ENCODE measurements at places on chromosomes 13 and 19.

GRCh38 chr19:37817180-37817981 is 38.0 kb upstream of the ZNF573 start:
- peak; percentile 89 for DNase-seq

DNA sequence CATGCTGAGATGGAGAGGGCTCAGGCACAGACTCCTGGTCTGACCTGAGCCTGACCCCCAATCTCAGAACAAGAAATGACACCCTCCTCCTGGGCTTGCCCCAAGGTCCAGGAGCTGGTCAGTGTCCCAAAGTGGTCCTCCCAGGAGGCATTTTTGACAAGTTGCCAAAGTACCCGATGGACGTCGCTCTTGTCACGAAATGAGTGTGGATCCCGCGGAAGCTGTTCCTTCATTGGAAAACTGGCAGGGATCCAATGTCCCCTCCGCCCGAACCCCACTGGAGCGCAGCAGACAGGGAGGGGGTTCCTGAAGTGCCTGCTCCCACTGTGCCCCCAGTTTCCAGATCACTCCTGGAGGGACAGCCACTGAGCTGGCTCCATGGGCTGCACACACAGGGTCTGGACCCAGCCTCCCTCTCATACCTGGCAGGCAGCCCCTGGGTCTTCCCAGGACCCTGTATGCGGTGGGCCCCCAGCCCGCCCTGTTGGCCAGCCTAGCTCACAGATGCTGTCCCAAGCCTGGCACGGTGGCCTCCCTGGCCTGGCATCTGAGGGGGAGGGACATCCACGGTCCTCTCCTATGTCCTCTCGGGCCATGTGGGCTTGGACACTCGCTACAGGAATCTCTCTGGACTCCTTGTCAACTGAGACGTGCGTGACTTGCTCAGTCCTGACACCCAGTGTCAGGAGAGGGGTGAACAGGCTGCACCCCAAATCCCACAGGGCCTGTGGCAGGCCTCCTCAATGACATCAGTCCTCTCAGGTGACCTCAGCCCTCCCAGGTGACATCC is 12.8 kb upstream of the ZNF14 start:
- peak; percentile 53 for DNase-seq

GRCh38 chr13:25455146-25455545 is 83.4 kb downstream of the ATP8A2 start:
- DNase-seq: no peak

DNA sequence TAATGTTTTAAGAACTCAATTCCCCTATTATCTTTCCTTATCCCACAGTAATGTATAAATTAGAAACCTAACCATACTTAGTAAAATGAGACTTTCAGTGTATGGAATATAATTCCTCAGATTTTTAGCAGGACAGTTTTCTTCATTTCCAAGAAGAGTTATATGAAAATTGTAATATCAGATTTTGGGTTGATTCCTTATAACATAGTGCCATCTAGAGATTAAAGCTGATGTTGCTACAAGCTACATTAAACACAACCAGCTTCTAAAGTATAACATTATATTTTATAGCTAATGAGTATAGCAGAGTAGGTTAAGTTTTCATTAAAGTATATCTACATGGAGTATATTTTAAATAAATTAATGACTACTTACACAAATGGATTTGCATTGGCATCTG is 99.7 kb upstream of the MIR17HG start:
- peak; percentile 11 for DNase-seq

DNA sequence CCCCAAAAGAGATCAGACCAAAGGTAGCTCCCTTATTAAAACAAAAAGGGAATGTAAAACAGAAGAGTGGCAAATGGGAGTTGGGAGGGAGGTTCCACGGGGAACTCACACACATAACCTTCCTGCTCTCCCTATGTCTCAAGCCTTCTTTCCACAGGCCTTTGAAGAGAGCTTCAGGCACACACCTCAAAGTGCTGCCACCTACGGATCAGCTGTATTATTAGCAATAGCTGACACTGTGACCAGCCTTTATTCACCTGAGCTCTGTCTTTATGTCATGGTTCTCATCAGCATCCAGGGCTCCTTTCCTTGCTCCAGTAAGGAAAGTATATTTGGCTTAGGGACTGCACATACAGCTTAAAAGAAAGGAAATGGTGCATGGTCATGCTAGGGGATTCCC is 11.3 kb downstream of the ZNF571 start:
- DNase-seq: peak; percentile 52

DNA sequence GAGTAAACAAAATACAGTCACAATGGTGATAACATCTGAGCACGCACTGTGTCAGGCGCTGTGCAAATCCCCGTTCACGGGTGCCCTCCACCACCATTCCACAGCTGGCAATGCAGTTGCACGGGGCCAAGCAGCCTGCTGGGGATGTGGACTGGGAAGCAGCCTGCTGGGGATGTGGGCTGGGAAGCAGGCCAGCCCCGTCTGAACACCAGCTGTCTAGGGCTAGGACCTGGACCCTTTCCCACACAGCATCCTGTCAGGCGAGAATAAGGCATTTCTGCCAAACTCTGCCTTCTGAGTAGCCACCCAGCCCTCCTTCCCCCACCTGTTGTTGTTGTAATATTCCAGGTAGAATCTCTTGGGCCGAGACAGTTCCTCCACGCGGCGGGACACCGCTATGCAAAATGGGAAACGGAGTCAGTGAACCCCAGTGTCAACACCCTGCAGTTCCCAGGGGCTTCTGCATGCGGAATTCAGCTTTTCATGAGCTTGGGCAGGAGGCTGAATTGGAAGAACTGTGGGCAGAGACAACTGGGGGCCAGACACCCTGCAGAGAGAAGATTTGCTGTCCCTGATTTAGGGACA is 27.8 kb upstream of the MIER2 start:
- no peak for DNase-seq

- DNase-seq: no peak
Observed at GRCh38 chr19:51664131-51664530, 17.5 kb upstream of the SIGLEC14 start.

DNA sequence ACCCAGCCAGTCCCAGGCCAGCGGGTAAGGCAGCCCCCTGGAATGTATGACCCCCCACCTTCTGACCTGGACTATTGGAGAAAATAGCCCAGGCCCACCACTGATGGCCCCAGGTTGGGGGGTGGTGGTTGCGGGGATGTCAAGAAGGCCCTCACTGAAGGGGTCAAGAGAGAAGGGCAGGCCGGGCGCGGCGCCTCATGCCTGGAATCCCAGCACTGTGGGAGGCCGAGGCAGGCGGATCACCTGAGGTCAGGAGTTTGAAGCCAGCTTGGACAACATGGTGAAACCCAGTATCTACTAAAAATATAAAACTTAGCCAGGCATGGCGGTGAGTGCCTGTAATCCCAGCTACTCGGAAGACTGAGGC is 1.5 kb upstream of the ADAMTSL5 start:
- DNase-seq: no peak

- no peak for DNase-seq
Observed at GRCh38 chr13:23060959-23061358, 119.8 kb upstream of the SGCG start.

- no peak for DNase-seq
Observed at GRCh38 chr19:39252458-39252857, 3.8 kb upstream of the IFNL4 start.

Data from H7 (cell line).